ENCODE measurements at places on chromosomes 7 and 10.

GRCh38 chr7:107387573-107388219, 82.2 kb upstream of the GPR22 start:
- no peak for DNase-seq

GRCh38 chr10:34988397-34989067, 101.6 kb downstream of the CUL2 start:
- no peak for DNase-seq

DNA sequence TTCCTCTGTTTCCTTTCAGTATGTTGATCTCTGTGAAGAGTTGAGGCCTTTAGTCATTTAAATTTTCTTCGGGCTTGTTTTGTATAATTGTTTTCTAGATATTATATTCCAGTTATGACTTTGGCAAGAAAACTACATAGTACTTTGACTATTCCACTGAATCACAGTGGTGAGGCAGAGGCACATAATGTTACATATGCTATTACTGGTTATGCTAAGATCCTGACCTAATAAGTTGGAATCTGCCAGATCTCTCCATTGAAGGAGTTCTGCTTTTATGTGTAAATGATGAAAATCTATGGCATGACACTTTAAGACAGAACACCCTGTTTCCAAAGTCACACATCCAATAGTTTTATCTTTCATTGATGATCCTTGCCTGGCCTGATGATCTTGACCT, 83.7 kb downstream of the CYP2C19 start:
- no peak for DNase-seq

DNA sequence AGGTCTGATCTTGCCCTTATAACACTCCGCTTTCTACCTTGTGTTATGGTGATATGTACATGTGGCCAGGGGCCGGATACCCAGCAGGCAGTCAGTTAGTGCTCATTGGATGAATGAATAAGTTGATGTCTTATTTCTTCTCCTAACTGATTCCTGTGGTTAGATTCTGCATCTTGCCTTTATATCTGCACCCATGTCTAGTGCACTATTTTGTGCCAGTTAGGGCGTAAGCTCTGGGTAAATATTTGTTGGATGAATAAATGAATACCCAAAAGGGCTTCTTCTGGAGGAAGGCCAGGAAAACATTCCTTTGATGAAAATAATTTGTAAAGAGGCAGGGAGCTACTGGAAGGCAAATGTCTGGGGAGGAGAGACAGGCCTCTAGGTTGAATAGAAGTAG, 148.2 kb downstream of the CHN2 start:
- DNase-seq = no peak

DNA sequence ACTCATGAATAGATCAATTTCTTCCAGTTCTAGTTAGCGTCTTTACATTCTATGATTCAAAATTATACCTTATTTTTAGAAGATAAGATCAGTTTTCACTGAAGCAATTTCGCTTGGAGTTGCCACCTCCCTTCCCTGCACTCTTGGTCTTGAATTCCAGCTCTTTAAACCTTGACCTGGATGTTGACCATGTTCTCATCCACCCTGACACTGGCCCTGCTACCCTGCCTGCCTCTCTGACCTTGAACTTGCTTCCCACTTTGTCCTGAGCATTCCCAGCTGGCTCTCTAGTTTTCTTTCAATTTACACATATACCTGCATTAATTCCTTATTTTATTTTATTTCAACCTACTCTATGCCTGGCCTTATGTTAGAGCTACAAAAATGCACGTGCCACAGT, 274.9 kb upstream of the IGFBP3 start:
- DNase-seq = no peak

DNA sequence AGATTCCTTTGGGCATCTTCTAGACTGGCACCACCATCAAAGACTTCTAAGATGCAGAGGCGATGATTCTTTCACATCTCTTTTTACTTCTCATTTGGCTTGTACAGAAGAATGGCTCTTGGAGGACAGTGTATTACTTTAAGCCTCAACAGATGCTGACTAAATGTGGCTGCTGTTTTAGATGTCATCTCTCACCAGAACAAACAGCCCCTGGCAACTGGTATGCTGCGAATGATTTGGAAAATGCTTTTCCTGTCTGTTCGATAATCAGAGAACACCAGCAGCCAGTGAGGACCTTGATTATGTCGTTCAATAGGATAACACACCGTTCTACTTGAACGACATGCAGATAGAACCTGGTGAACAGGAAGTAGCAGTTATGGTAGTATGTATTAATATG, 131.8 kb downstream of the RNF216 start:
- DNase-seq = no peak

- no peak for DNase-seq
These were observed 71.8 kb upstream of the GATA3 start for GRCh38 chr10:7982727-7983126.

DNA sequence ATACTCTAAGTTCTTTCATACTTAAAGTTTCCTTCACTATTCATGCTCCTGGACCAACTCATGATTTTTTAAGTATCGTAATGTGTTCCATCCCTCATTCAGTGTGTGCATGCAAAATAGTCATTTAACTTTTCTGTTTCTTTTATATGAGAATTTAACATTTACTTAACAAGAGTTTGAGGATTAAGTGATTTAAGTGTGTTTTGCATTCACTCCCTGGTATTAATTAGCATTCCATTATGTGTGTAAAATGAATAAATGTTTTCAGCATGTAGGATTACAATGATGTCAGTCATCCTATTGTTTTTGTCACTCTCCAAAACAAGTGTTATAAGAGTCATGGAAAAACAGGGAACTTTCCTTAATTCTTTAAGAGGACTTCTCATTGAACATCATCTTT, 457.7 kb downstream of the IPMK start:
- no peak for DNase-seq

DNA sequence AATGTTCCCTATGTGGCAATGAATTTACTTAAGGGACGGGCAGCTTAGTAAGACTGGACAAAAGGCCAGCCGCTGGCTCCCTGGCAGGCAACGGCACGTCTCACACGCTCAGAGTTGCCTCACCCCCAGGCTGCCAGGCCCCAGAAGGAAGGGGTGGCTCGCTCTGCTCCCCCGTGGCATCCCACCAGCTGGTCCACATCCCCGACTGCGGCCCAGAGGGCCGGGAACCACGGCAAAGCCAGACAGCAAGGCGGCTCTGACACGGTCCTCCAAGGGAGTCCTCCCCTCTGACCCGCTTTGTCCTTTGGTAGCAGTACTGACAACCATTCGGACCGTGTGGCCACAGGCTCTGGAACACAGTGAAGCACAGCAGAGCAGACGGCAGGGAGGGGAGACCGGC, 34.1 kb downstream of the NUDT1 start:
- DNase-seq = no peak

DNA sequence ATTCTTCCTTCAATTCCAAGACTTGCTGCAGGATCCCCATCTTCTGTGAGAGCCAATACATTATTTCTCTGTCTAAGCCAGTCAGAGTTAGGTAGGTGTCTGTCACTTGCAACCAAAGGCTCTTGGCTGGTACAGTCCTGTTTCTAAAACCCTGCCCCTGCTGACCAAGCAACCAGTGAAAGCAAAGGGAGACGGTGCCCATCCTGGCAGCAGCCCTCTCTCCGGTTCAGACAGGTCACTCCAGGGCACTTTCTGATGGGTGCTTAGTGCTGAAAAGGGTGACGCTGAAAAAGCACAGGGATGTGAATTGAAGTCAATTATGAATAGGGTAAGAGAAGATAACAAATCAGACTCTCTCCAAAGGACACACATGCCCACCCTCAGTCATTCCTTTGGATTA, 37.5 kb downstream of the SPOCK2 start:
- no peak for DNase-seq

GRCh38 chr10:22481687-22482539, 136.6 kb downstream of the SPAG6 start:
- DNase-seq = no peak

DNA sequence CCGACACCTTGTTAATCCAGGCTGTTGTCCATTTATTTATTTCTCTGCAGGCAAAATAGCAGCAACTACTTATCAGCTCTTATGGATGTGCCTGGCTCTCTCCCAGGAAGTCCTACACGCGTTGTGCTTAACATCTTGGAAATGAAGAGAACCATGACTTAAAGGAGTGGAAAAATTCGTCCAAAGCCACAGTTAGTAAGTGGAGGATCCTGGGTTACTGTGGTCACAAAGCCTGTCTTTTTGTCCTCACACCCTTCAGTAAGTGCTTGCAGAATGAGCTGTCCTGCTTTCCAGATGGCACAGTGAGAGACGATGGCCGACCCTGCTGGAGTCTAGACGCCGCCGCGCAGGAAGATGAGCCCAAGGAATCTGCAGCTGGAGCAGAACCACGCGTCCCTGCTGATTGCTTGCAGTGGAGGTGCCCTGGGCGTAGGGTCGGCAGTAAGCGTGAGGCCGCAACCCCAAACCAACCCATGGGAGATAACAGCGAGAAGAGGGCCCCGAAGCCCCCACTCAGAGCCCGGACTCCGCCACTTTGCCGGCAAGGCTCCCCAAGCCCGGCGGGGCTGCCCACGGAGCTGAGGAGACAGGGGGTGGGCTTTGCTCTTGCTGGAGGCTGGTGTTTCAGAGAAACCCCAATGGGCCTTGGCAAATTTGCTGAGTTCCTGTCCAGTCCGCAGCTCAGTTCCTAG, 178.6 kb downstream of the CXCL12 start:
- no peak for DNase-seq

- DNase-seq = no peak
These were observed 16.1 kb upstream of the PALD1 start for GRCh38 chr10:70462349-70462984.

GRCh38 chr7:36677769-36678437, 46.4 kb downstream of the AOAH start:
- DNase-seq = peak; percentile 39
